ENCODE measurements at places on chromosomes 16 and 17. TPM values are rescaled to one million over a fixed set of nuclear protein-coding genes. Genes with fewer than 3 reads are reported as not detected.

NOS2 gene
- total RNA-seq, result 0.15 TPM

PSMC3IP gene
- 37.0 TPM for total RNA-seq

ITGAD gene
- total RNA-seq, result not detected

TMEM235 gene
- total RNA-seq, result not detected

RNF167 gene
- 144 TPM for total RNA-seq

KRTAP4-5 gene
- not detected for total RNA-seq

FOXL1 gene
- total RNA-seq, result 1.0 TPM
